Retina (tissue), 1 donor: ENCODE measurements at places on chromosomes 11 and 22.

GRCh38 chr11:29373725-29374124 lies 643.1 kb downstream of the KCNA4 start:
- DNase-seq, result no peak

DNA sequence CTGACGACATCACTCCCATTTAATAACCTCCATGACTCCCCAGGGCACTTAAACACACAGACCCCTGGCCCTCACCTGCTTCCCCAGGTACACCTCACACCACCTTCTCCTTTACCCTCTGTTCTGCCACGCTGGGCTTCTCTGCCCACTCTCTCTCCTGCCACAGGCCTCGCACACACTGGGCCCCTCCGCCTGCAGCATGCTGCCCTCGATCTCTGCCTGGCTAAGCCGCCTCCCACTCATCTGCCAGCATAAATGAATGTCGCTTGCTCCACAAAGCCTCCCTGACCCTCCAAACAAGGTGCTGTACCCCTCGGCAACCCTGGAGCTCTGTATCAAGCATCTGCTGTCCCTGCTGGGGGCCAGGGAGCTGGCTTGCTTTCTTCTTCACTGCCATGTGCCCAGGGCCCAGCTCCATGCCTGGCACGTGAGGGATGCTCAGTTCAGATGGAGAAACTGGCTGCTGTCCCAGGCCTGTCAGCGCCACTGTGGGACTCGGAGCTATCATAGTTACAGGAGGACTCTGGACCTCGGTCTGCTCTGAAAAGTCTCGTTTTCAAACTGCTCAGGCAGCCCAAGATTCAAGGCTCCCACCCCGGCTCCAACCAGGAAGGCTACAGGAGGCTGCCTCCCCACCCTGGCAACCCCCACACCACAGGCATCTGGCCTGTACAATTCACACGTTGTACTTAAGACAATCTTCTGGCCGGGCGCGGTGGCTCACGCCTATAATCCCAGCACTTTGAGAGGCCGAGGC lies 11.9 kb downstream of the TTLL1 start:
- peak; percentile 19 for DNase-seq

DNA sequence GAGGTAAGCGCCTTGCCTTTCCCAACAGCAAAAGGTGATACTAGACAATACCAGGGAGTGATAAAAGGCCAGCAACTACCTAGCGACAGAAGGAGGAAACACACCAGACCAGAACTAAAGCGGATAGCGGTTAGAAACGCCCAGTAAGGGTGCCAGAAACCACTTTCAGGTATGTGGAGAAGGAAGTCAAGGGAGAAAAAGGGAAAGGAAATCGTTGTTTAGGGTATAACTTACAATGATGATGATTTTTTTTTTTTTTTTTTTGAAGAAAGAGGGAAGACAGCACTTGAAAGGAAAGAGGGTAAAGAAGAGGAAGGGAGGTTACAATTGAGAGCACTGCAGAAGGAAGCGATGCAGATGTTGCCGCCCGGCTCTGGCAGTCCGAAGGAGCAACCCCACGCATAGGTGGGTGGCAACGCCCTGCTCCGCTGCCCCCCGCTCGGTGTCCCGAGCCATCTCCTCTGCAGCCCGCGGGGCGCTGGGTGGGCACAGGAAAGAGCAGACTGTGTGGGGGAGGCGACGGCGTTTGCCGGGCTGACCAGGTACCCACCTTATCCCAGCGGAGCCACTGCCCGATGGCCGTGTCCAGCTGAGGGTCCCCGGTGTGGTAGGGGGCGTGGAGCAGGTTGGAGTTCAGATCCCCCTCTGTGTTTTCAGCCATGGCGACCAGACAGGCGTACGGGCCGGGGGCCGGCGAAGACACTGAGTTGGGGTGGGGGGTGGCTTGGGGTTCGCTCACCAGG lies 561 bp downstream of the PGM2L1 start:
- DNase-seq, result peak; percentile 83

DNA sequence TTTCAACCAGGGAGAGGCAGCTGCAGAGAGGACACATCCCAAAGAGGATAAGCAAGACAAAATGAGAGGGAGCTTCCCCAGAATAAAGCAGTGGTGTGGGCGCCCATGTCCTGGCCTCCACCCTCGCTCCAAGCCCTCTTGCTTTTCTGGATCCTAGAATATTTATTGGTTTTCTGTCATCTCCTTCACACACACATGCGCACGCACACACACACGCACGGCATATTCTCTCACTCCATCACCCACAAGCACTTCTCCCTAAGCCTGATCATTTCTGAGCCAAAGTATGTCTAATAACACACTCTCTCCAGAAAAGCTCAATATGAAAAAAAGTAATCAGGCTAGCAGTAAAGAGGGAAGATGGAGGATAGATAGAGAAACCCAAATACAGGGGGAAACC lies 7.6 kb downstream of the IGSF9B start:
- DNase-seq, result no peak

DNA sequence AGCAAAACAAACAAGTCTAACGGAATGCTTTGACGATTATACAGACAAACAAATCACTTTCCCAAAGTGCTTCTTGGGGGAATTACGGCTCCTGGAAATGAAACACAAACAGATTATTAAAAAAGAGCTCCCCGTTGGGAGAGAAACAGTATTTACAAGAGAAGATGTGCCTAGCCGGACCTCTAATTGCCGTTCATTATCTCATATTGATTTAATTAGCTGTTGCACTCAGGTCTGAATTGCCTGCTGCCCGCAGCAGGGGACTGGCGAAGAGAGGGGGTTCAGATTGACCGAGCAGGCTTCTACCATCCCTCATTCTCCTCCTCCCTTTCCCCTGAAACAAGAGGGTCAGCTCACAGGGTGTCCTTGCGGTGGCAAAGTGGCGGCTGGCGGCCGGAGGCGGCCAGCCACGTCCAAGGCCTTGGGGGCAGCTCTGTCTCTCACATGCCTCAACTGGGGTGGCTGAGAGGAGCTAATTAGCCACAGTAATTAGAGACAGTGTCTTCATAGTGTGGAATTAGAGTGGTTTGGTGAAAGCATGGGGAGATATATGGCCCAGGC lies 295.1 kb downstream of the MIAT start:
- peak; percentile 82 for DNase-seq

GRCh38 chr22:46824344-46824909 lies 62.0 kb downstream of the TBC1D22A start:
- DNase-seq, result no peak

DNA sequence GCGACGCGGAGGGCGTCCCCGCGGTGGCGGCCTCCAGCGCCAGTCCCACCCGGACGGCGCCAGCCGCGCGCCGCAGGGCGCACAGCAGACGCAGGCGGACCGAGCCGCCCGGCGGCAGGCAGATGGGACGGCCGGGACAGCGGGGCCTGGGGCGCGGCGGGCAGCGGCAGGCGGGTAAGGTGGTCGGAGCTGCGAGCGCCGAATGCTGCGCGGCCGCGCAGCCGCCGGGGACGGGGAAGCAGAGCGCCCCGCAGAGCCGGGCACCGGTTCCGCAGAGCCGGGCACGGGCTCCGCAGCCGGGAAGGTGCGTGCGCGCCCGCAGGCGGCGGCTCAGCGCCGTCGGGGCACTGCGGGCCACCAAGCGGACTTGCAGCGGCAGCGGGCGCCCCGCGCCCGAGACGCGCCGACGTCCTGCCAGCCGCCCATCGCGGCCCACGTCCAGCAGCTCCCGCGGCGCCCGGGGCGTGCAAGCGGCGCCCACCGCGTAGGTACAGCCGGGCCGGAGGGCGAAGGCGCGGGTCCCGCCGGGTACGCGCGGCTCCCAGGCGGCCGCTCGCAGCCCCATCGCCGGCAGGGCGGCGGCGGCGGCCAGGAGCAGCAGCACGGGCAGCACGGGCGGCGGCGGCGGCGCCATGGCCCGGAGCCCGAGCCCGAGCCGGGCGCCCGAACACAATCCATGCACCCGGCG lies 739 bp downstream of the CELSR1 start:
- DNase-seq, result no peak

DNA sequence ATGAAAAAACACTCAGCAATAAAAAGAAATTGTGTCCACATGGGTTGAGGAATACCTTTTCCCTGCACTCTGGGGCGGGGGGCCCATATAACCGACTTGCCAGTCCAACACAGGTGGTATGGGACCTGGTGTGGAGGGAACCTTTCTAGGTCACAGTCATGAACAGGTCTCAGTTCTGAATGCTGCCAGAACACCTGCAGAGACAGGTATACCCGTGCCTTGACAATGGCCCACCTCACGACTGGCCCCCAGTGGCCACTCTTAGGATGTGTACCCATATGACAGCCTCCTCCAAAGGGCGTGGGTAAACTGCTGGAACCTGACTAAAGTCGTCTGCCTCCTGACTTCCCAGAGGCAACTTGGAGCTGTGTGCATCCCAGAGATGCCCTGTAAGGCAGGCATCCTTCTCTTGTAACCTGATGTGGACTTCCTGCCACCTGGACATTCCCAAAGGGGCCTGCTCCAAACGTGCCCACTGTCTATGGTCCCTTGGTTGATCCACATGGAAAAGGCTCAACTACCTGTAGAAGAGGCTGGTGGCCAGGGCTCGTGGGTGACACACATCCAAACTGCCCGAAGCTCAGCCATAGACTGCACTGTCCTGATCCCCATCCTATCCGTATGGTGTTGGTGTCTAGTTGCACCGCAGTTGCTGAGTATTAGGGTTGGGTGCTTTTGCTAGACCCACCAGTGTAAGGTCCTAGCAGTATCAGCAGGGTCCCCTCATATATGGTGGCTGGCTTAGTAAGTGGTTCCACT lies 859.3 kb downstream of the BRD1 start:
- no peak for DNase-seq

DNA sequence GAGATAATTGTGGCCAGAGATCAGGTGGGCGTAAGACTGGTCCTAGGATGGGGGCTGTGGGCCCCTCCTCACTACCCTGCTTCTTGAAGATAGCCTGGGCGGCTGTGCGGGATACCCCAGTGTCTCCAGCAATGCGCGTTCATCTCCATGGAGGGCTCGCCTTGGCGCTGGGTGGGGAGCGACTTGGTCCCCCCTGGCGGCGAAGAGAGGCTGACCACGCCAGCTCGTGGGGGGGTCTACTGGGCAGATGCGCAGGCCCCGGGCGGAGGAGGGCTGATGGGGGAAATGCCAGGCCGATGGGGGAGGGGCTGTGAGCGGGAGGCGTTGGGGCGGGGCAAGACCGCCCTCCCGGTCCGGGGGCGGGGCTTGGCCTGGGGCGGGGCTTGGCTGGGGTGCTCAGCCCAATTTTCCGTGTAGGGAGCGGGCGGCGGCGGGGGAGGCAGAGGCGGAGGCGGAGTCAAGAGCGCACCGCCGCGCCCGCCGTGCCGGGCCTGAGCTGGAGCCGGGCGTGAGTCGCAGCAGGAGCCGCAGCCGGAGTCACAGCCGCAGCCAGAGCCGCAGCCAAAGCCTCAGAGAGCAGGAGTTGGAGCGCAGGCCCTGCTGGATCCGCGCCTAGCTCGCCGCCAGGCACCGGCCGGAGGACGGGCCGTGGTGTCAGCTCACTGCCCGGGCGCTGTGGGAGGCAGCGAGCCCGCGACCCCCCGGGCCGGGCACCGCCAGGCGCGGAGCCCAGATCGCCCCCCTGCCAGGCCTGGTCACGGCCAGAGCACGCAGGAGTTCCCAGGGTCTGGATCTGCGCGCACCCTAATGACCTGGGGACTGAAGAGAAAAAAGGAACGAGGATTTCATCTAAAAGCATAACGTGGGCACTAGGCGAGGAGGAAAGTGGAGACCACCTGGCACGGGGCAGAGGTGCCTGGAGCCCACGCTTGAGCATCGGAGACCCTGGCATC lies at the start of gene SLC35E4:
Gene SLC35E4, plus strand, starts transcription at position 509 of the 953 bp plus-strand sequence. CDS start 670 bp downstream, outside the sequence.
- DNase-seq, result peak; percentile 86

GRCh38 chr22:36435516-36436415 lies 45.7 kb downstream of the TXN2 start:
- DNase-seq, result no peak

DNA sequence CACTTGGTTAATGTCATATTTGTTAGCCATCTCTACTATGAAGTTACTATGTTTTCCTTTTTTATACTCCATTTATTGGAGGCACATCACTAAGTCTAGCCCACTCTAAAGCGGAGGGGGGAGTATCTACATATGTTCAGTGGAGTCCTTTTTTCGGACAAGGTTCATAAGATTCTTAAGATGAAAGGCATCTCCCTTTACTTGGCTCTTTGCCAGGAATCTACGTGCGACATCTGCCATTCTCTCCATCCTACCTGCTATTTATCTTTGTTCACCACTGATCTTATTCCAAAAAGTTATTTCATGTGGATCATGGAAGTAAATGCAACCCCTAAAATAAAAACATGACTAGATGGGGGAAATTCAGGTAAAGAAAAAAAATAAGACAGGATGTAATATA lies 77.4 kb upstream of the YWHAH start:
- DNase-seq, result no peak

DNA sequence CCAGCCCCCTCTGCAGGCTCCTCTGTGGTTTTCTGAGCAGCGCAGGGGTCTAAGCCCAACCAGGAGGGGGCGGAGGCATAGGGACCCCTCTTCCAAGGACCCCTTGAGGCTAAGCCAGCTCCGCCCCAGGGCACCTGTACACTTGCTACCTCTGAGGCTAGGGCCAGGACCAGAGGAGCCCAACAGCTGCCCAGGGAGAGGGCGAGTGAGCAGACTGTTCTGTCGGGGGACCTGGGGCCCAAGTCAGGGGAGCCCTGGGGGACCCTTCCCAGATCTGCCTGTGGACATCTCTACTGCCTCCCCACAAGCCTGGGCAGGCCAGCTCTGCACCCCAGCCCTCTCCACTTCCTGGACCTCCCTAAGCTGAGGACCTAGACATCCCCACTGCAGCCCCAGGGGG lies 1.8 kb downstream of the B4GALNT4 start:
- DNase-seq, result no peak

- no peak for DNase-seq
Observed at GRCh38 chr11:61193596-61193995, 9.7 kb upstream of the PGA3 start.

DNA sequence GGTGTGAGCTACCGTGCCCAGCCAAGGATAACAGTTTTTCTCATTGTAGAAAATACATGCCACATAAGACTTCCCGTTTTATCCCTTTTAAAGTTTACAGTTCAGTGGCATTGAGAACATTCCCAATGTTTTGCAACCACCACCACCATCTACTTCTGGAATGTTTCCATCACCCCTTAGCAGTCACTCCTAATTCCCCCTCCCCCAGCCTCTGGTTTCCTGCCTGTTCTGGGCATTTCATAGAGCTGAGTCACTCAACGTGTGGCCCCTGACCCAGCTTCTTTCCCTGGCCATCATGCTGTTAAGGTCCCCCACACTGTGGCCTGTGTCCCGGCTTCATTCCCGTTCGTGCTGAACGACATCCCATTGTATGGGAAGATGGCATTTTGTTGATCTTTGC lies 30.7 kb downstream of the FGF4 start:
- DNase-seq, result peak; percentile 79
